ENCODE measurements at places on chromosomes 5 and 9.
A peak's percentile ranks its signal among the peaks of the same experiment; 100 is the strongest.

DNA sequence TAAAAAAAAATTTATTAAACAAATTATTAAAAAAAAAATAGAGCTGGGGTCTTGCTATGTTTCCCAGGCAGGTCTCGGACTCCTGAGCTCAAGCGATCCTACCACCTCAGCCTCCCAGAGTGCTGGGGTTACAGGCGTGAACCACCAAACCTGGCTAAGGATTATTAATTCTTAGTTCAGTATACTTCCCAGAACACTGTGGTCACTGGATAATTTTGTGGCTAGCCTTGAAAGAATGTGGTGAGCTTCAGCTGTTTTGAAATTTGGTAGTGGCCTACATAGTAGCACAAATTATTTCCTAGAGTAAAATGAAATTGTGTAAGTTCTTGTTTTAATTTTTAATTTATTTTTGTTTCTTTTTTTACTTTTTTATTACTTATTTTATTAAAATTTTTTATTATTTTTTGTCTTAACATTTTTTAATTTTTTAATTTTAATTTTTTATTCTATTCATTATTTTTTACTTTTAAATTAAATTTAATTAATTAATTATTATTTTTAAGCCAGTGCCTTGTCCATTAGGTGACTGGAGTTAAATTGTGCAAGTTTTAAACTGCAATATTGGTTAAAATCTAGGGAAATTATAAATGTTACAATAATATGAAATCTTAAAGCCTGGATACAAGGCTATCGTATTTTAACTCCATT is 23.0 kb downstream of the ARRDC3 start:
- peak; percentile 24 for DNase-seq

DNA sequence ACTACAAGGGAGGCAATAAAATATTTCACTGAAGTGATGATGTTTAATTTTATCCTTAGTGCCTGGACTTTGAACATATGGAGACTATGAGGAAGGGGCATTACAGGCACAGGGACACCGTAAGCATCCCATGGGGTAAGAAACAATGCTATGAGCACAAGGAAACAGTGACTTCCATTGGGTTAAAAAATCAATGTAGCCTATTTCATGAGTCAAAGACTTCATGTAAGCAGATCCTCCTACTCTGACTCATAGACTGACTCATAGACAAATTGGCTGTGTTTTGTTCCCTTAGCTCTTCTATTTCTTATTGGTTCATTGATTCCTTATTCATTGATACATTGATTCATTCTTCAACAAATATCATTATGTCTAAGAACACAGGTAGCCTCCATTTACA is 351.0 kb downstream of the PRELID2 start:
- peak; percentile 43 for DNase-seq

GRCh38 chr9:126709241-126709640 is 95.5 kb downstream of the LMX1B start:
- DNase-seq = no peak

- no peak for DNase-seq
Measured at GRCh38 chr5:2737273-2738155, 14.0 kb downstream of the IRX2 start.

- DNase-seq = peak; percentile 18
Measured at GRCh38 chr5:64074533-64074932, 91.1 kb upstream of the RNF180 start.

DNA sequence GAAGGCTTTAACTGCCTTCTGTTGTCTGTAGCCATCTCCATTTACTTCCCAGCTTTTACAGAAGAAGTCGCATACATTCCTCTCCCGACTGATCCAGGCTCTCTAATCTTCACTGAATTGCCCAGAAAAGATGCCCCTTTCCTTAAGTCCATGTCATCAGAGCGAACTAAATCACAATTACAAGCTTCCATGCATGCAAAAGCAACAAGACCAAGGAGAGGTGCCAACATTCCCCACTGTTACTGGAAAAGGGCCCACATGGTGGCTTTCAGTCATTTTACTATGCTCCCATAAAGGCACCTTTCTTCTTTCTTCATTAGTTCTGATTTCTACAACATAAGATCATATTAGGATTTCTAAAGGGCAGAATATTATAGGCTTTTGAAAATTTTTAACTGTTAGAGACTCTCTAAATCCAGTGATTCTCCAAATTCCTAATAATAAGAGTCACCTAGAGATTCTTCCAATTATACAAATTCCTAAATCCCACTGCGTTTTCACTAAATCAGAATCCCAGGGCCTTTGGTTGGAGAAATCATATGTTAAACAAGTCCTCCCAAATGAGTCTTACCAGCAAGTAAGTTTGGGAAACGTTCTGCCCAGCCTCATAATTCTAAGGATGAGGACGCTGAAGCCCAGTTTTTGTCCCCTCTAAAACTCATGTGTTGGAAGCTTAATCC is 17.0 kb upstream of the ZFR start:
- DNase-seq = peak; percentile 72

DNA sequence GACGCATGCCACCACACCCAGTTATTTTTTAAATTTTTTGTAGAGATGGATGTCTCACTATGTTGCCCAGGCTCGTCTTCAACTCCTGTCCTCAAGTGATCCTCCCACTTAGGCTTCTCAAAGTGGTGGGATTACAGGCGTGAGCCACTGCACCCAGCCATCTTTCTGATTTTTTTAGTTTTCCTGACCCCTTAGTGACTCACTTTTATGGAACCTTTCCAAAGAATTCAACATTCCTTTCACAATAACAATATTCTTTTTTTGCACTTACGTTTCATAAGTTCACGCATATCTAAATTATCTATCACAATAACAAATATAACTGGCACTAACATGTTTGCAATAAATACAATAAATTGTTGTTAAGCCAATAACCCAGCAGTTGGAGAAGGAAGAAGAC is 8.5 kb downstream of the ELOVL7 start:
- DNase-seq = peak; percentile 4

- DNase-seq = no peak
Measured at GRCh38 chr9:37917313-37917731, 13.4 kb upstream of the SLC25A51 start.

DNA sequence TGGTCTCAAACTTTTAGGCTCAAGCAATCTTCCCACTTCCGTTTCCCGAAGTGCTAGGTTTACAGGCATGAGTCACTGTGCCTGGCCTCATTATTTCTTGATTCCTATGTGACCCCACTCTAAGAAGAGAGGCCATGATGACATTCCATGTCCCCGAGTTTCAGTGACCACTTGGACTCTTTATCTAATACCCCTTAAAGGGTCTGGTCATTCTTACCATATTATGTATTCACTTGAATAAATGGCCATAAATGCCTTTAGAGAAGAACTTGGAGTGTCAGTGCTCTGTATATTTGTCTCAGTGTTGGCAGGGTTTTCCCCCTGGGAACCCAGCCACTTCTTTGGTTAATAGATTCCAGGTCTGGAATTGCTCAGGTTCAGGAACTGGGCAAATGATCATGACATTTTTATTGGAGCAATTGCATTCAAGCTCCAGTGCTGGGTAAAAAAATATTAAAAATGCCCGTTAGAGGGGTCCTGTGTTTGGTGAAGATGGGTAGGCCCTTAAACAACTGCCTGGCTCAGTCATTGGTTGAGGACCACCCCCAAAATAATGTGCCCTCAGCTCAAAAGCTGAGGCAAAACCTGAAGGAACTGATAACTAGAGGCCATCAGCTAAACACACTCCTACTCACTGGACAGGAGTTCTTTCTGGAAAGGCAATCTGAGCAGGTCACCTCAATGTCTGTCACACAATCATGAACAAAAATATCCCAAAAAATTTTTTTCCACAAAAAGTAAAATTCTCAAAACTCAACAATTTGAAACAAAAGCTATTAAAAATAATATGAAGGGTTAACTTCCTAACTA is 186.6 kb upstream of the ZNF608 start:
- peak; percentile 59 for DNase-seq

DNA sequence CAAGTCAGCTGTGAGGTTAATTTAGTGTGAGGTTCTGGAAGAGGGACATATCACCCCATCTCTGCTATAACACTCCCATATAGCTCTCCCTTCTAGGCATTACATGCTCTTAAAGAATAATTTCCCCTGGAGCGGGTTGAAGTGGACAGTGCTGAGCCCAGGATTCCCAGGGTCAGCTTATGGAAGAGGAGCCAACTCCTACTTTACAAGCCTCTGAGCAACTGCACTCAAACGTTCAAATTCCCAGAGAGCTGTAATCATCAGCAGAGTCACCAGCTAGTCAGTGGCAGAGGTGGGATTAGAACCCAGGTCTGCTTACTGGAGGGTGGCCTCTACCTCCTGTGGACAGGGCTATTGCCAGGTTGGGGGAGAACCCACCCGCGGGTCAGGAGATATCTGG is 1.4 kb downstream of the NEURL1B start:
- DNase-seq = no peak

DNA sequence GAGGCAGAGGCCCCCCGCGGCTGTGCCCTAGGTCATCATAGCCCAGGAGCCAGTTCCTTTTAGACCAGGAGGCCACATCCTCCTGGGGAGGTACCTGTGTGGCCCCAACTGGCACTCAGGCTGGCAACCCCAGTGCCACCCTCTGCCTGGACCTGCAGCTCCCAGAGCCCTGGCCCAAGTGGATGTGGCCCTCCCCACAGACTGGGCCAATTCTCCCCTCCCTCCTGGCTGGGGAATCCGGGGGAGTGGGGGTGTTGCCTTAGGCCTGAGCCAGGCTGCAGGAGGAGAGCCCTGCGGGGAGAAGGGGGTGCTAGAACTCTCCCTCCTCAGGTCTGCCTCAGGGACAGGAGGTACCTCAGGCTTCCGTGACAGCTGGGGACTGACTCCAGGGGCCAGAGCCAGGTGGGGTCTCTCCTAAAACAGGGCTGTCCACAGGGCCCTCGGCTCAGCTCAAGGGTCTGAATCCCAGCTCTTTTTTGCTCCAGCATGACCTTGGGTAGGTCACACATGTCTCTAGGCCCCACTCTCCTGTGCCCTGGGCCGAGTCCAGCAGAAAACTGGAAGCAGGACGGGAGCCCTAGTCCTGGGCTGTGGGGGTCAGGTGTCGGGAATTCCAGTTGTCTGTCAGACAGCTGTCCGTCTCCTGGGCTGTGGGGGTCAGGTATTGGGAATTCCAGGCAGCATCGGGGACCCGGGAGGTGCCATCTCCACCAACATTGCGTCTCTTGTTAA is 9.6 kb downstream of the DNLZ start:
- DNase-seq = no peak

- no peak for DNase-seq
Measured at GRCh38 chr5:19301271-19301670, 686.7 kb downstream of the CDH18 start.

- no peak for DNase-seq
Measured at GRCh38 chr5:64570395-64570996, 64.7 kb downstream of the RGS7BP start.

- no peak for DNase-seq
Measured at GRCh38 chr5:60401526-60401925, 298.4 kb downstream of the DEPDC1B start.

GRCh38 chr9:27349698-27350080 is 52.7 kb upstream of the EQTN start:
- no peak for DNase-seq

- DNase-seq = no peak
Measured at GRCh38 chr5:140108093-140109017, 5.6 kb upstream of the PURA start.

DNA sequence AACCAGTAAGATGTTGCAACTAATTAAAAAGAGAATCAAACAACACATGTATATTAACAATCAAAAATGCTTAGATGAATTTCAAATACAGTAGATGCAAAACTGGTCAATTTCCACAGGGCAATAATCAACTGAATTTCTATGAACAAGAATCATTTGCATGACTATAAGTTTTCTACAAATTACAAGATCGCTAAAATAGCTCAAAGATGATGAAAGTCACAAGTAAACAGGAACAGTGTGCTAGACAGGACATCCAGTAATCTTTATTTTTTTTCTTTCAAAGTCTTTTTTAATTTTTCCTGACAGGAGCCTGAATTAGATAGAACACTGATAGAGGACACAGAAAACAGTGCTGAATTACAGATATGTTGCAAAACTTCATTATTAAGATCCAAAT is 608.2 kb upstream of the DAB2 start:
- DNase-seq = no peak

- DNase-seq = no peak
Measured at GRCh38 chr5:92841604-92842155, 739.3 kb downstream of the NR2F1-AS1 start.

DNA sequence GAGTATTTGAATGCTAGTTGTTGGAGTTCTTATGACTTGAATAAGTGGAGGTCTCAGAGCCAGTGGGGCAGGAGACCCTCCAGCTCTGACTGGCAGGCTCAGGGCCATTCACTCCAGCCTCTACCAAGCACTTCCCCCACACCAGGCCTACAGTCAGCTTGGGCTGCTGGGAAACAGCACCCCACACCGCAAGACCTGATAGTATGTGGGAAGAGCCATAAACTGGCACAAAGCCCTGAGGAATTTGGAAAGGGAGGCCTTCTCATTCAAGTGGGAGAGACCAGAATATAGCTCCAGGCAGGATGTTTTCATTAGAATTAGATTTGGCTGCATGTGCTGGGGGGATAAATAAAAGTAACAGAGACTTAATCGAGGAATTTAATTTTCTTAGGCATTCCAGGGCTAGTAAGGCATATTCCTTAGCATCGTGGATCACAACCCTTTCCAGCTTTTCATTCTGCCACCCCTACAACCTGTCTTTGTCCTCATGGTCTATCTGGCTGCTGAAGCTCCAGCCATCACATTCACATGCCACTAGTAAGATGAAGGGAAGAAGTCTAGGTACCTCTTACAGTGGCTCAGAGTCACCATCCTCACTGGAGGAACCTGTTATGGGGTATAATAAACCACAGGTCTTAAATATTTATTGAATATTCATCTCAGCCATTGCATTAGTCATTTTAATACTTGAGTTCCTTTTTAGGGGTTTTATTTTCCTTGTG is 47.5 kb downstream of the TMOD1 start:
- no peak for DNase-seq

- no peak for DNase-seq
Measured at GRCh38 chr5:9115093-9115492, 430.8 kb downstream of the SEMA5A start.

- DNase-seq = peak; percentile 27
Measured at GRCh38 chr9:93577078-93577974, 942 bp downstream of the PHF2 start.

- DNase-seq = no peak
Measured at GRCh38 chr9:24620741-24621140, 75.0 kb upstream of the IZUMO3 start.

- peak; percentile 25 for DNase-seq
Measured at GRCh38 chr5:141760193-141760592, 78.2 kb upstream of the ARAP3 start.

DNA sequence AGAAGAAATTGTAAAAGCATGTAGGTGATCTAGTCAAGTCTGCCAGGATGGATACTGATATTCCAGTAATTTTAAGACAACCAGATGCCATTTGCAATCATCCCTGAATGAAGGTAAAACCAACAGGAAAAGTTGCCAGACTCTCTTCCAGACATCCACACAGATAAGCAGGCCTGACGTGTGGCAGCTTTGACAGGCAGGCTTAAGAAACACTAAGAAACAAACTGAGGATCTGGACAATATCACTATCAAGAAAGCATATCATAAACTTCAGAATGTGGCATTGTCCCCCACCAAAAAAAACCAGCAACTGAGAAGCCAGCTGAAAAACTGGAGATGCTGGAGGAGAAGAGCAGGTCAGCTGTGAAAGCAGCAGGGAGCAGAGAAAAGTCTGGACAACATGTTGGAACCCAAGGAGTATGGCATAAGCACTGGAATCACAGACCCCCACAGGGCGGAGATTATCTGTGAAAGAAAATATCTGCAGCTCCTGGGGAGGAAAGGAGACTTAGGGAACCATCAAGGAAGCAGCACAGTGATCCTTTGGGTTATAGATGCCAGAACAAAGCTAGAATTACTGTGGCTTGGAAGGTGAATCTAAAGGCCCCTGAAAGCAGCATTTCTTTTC is 307.0 kb downstream of the CWC27 start:
- DNase-seq = no peak

GRCh38 chr9:133818444-133818843 is 80.3 kb upstream of the SARDH start:
- no peak for DNase-seq

- no peak for DNase-seq
Measured at GRCh38 chr5:15124461-15124860, 252.9 kb upstream of the ANKH start.

Measured in fibroblast of skin of scalp (primary cell).